ENCODE measurements at places on chromosomes 11 and 22.

GRCh38 chr22:30754971-30755758, 60.5 kb downstream of the OSBP2 start:
- DNase-seq, result peak; percentile 69

GRCh38 chr11:43943372-43943930, 1.0 kb downstream of the C11orf96 start:
- peak; percentile 30 for DNase-seq

- no peak for DNase-seq
Measured at GRCh38 chr22:36415415-36416168, 27.8 kb upstream of the MYH9 start.

GRCh38 chr11:46397526-46397925, 6.0 kb upstream of the CHRM4 start:
- no peak for DNase-seq

DNA sequence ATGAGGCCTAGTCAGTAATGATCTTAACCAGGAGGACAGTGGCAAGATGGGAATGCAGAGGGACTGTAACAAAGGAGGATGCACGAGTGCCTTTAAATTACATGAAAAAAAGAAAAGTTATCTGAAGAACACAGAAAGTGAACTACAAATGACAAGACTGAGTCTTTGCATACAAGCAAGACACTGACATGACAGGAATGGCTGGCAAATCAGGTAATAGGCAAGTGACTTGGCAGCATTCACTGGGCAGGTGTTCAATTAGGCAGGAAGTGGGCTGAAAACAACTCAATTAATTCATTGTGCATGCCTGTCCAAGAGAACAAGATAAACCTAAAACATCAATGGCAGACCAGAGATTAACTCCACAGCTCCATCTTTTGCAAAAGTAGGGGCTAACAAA, 24.0 kb downstream of the SMCO4 start:
- DNase-seq, result no peak

DNA sequence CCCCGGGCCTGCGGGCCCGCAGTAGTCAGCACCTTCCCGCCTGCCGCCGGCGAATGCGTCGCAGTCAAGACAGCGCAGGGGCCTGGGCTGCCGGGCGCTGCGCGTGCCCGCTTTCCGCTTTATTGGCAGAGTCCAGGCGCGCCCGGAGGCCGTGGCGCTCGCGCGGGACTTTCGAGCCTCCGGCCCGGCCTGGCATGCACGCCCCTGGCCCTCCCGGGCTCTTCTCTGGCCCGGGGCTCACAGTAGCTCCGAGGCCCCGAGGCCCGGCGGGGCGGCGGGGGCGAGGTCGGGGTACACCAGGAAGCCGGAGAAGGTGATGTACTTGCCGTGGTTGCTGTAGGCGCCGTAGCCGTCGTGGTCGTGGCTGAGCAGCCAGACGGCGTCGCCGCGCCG, 3.1 kb downstream of the FAM180B start:
- DNase-seq, result no peak

GRCh38 chr11:86575208-86575855, 97.1 kb downstream of the ME3 start:
- DNase-seq, result no peak

GRCh38 chr22:46672731-46673130, 52.5 kb downstream of the GRAMD4 start:
- no peak for DNase-seq

DNA sequence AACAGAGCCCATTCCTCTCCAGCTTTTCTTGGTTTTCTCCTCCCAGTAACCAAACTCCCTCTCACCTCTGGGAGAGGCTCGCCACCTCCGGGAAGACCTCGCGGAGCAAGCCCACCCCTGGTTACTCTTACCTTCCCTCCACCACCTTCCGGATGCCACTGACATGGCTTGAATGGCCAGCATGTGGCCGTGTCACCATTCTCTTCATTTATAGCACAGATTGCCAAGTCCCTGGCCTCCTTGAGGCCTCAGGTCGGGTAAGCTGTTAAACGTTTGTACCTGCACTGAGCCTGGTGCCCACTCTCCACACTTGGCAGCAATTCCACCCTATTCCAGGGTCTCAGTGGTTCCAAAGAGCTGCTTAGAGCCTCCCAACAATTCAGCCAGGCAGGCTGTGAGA, 8.0 kb upstream of the FXYD2 start:
- DNase-seq, result no peak

DNA sequence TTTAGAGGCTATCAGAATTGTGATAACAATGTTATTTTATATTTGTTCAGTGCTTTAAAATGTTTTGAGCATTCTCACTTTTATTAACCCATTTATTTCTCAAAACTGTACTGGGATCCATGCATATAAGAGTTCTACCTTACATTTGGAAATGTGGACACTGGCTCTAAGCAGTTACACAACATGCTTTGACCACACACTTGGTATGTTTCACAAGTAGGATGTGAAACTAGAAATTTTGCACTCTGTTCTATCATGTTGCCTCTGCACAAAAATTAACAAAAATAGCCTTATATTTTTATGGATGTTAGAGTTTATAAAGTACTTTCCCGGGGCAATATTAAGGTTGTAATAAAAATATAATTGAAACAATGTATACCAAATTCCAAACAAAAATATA, 126.9 kb upstream of the CHORDC1 start:
- DNase-seq, result no peak

GRCh38 chr11:117795638-117796455, 1.2 kb downstream of the DSCAML1 start:
- no peak for DNase-seq

DNA sequence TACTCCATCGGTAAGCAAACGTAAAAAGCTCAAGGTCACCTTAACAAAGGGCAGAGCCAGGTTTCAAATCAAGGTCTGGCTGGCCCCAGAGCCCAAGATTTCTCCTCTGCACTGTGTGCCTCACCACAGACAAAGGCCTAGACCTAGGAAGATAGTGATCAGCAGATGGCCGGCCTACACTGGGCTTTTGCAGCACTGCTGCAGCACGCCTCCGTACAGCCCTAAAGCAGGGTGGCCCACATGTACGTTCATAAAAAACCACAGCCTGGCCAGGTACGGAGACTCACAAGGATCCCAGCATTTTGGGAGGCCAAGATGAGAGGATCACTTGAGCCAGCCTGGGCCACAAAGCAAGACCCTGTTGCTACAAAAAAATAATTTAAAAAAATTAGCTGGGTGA, 106.3 kb upstream of the PITPNB start:
- DNase-seq, result no peak

DNA sequence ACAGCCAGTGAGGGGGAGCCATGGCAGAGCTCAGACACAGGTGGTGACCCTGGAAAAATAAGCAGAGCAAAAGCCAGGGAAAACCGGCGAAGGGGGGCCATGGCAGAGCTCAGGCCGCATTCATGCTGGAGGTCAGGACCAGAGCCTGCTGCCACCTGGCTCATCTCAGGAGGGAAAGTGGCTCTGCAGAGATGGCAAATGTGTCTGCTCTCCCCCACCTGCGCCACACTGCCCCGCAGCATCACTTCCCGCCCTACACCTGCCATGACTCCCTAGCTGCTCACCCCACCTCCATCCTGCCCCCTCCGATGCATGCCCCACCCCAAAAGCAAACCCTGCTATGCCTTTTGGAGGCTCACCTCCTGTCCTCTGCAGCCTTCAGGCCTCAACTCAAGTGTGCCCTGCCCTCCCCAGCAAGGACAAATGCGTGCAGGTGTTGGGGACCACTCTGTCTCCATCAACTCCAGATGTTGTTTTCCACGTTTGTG, 123.2 kb upstream of the FGF3 start:
- no peak for DNase-seq

DNA sequence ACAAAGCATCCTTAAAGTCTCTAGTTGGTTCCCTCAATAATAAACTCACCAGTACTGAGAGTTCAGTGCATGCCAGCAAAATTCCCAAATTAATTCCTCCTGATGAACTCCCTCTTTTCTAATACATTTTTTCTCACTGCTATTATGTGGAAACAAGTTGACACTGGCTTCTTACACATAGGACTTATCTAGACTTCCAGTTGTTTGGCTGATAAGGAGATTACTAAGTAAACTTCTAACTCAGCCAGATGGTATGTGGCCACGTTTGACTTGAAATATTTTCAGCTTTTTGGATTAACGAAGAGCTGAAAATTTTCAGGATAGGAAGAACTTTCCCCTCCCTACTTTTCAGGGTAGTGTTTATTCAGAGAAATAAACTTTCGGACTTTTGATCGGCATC, 1154.2 kb upstream of the TENM4 start:
- DNase-seq, result no peak

- DNase-seq, result no peak
Measured at GRCh38 chr11:125274309-125274708, 109.8 kb downstream of the PKNOX2 start.

- DNase-seq, result peak; percentile 85
Measured at GRCh38 chr11:44601471-44602370, 36.3 kb downstream of the CD82 start.

DNA sequence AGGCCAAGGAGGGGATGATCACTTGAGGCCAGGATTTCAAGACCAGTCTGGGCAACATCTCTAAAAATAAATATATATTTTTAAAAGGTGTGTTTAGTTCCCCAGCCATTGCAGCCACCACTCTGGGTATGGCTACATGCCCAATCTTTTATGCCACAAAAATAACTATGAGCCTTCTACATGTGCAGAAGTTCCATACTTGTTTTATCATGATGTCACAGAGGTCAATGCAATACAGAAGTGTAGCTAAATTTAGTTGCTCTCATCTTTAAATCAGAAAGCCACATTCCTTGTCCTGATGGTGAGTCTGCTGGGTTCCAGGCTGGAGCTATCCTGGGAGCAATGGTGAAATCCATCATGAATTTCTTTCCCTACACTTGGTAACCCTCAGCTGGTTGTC, 436.3 kb downstream of the DYNC2H1 start:
- DNase-seq, result no peak

DNA sequence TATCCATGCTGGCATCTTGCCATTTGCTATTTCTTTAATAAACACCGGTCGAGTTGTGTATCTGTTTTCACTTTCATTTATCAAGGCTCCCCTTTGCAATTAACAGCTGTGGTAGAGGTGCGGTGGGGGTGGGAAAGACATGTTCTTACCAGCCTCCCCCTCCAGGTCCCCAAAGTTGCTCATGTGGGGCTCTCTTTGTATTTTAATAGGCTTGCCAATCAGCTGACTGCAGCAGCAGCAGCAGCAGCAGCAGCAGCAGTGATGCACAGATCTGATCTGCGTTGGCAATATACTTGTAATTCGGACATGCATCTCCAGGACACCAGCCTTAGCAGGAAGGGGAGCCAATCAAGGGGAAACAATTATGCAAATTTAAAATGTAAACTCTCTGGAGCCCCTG, 40.3 kb upstream of the E2F8 start:
- DNase-seq, result no peak

DNA sequence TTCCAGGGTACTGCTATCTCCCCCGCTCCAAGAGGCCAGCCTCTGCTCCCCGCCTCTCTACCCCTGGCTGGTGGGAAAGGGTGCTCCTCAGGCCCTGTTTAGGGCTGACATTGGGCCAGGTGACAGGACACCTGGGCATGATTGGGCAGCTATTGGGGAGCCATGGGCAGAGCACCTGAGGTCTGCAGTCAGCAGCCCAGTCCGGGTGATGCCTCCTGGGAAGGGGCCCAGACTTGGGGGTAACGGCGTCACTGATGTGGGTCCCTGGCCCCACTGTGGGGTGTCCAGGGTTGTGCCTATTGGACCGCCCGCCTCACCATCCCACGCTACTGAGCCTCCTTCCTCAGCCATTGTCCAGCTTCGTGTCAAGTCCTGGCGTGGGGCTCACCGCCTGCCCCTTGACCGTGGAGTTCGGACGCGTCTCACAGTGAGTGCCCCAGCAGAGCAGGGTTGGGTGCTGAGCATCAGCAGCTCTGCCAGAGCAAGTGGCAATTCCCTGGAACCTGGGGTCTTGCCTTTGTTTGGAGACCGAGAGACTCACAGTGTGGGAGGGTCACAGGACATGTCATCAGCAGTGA, 2.8 kb upstream of the GATD1 start:
- no peak for DNase-seq

GRCh38 chr11:3155216-3155615, 9.9 kb downstream of the OSBPL5 start:
- no peak for DNase-seq

- DNase-seq, result no peak
Measured at GRCh38 chr22:19167106-19167869, 11.2 kb downstream of the SLC25A1 start.

- peak; percentile 2 for DNase-seq
Measured at GRCh38 chr22:46931414-46931813, 169.0 kb downstream of the TBC1D22A start.

DNA sequence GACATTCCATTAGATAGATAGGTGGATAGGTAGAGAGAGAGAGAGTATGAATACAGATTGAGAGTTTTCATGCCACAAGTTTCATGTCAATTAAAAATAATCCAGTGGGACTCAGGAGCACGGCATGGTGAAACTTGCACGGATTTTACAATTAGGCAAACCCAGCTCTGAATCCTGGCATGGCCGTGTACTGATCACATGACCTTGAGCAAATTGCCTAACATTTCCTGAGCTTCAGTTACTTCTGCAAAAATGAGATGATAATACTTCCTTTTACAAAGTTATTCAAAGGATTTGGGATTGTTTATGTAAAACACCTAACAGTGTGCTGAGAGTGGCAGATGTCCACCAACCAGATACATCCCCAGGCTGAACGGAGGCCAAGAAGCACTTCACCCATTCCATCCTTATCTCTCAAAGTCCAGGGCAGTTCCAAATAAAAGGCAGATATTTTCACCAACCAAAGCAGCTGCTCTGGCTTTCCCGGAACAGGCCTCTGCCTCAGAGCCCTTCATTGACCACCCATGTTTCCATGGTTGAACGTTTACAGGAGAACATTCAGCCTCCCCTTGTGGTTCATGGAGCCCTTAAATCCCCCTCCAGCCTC, 17.9 kb downstream of the APLNR start:
- DNase-seq, result no peak

DNA sequence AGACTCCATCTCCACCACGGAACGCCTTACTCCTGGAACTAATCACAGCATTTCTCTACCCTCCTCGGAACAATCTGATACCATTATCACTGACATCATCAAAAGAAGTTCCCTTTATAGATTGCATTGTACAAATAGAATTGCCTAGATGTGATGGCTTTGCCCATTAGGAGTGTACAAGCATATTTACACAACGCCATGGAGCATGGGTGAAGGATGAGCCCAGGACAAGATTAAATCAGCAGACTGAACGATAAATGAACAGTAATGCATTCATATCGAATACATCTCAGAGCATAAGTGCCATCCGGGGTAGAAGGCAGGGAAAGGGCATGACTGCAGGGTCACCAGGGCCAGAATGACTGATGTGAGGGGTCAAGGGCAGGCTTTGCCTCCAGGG, 57.3 kb downstream of the KIRREL3 start:
- DNase-seq, result no peak

DNA sequence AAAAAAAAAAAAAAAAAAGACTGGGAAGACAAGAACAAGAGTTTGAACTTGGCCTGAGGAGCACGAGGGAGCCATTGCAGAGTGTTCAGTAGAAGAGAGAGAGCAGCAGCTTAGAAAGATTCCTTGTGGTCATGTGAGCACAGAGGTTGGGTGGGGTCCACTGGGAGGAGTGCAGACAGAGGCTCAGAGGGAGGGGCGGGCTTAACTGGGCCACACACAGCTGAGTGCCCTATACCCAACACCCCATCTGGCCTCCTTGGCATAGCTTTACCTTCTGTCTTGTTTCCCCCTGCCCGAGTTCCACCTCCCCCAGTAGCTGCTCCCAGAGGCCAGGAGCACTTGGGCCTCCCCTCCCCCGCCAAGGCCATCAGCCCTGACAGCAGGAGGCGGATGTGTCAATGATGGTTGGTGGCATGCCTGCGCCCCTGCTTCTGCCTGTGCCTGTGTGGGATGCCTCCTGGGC, 12.1 kb downstream of the C11orf86 start:
- DNase-seq, result no peak

GRCh38 chr22:28810821-28811491, 10.6 kb upstream of the XBP1 start:
- no peak for DNase-seq

GRCh38 chr11:128824191-128825049, 42.7 kb downstream of the KCNJ1 start:
- DNase-seq, result no peak
